ENCODE measurements at places on chromosomes 11 and 22. TPM values are rescaled to one million over a fixed set of nuclear protein-coding genes. Genes with fewer than 3 reads are reported as not detected.

- DNase-seq = no peak
These were observed 570.1 kb downstream of the BRD1 start for GRCh38 chr22:49257551-49257961.

- DNase-seq = no peak
These were observed 13.4 kb downstream of the RAB36 start for GRCh38 chr22:23158516-23159290.

- no peak for DNase-seq
These were observed 20.0 kb upstream of the CD5 start for GRCh38 chr11:61082062-61082870.

Gene NARS2
- 14.2 TPM for total RNA-seq

- DNase-seq = no peak
These were observed 61.3 kb downstream of the CABIN1 start for GRCh38 chr22:24072361-24072760.

DNA sequence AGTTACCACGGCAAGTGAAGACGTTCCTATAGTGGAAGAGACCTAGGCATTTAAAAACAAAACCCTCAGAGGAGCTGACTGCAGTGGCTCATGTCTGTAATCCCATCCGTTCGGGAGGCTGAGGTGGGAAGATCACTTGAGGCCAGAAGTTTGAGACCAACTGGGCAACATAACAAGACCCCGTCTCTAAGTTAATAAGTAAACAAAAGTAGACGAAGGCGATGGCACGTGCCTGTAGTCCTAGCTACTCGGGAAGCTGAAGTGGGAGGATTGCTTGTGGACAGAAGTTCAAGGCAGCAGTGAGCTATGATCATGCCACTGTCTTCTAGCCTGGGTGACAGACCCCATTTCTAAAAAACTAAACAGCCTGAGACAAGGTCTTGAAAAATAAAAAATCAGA, 3.8 kb upstream of the ADSL start:
- no peak for DNase-seq

Gene RASD2
- not detected for total RNA-seq

Gene CD248
- total RNA-seq = 13.2 TPM

GRCh38 chr22:43289531-43289963, 53.6 kb downstream of the SCUBE1 start:
- DNase-seq = no peak
